ENCODE measurements at places on chromosomes 7 and 10.

GRCh38 chr10:57395923-57396322 lies 871.8 kb downstream of the IPMK start:
- DNase-seq = no peak

GRCh38 chr7:13920053-13920697 lies 69.3 kb downstream of the ETV1 start:
- DNase-seq = no peak

DNA sequence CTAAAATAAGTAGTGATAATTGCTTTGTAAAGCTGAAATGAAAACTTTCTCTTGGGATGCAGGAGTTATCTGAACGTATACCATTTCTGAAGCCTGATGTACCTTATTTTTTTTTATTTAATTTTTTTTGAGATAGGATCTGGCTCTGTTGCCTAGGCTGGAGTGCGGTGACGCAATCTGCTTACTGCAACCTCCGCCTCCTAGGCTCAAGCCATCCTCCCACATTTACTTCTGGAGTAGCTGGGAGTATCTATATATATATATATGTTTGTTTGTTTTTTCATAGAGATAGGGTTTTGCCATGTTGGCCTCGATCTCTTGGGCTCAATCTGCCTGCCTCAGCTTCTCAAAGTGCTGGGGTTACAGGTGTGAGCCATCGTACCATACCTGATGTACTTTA lies 2.4 kb downstream of the PMPCB start:
- no peak for DNase-seq

DNA sequence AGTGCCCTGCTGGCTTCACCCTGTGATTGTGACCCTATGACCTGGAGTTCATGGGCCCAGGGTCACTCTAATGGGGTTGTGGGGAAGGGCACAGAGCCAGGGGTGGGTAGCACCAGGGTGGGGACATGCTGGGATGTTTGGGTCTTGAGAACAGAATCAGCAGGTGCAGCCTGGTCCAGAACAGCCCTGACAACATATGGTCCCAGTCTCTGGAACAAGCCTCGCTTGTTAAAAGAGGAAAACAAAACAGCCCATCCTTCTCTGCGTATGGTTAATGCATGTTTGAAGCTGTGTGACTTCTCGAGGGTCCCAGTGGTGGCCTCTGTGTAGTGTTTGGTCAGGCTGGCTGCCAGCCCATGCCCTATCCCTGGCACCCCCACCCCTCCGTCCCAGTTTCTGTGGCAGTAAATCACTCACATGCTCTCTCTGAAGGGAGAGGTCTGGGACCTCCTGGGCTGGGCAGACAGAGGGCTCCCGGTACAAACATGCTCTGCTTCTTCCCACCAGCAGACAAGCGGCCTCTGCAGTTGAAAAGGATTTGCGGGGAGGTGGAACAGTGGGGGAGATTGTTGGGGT lies 79.4 kb downstream of the FAM241B start:
- DNase-seq = no peak

- DNase-seq = peak; percentile 60
Observed at GRCh38 chr7:38105874-38106483, 72.1 kb upstream of the STARD3NL start.

DNA sequence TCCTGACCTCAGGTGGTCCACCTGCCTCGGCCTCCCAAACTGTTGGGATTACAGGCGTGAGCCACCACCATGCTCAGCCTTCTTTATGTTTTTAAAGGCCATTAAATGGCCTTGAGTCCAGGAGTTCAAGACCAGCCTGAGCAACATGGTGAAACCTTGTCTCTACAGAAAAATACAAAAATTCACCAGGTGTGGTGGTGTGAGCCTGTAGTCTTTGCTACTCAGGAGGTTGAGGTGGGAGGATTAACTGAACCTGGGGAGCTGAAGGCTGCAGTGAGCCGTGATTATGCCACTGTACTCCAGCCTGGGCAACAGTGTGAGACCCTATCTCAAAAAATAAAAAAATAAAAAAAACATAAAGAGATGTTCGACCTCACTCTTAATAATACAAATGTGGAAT lies 11.0 kb downstream of the SMO start:
- no peak for DNase-seq

GRCh38 chr7:36441344-36442022 lies 51.8 kb downstream of the ANLN start:
- DNase-seq = no peak

DNA sequence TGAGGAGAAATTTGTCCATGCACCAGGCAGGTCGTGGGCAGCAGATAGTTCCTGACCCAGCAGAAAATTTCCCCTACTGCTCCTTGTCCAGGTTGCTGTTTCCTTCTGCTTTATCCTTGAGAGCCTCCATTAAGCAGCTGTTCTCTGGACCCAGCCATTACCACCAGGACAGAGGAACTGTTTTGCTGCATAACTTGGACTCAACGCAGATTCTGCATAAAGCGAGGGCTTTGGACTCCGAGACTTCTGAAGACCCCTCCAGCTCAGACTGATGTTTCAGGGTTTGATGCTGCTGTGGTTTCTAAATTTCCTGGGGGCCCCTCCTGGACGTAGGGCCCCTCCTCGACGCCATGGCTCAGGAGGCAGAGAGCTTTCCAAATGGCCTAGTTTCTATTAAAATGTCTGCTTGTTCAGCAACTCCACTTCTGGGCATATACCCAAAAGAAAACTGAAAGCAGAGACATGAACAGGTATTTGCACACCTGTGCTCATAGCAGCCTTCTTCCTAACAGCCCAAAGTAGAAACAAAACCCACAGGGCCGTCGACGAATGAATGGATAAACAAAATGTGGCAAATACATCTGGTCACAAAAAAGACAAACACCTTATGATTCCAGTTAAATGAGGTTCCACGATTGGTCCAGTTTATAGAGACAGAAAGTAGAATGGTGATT lies 28.3 kb upstream of the LMTK2 start:
- no peak for DNase-seq

DNA sequence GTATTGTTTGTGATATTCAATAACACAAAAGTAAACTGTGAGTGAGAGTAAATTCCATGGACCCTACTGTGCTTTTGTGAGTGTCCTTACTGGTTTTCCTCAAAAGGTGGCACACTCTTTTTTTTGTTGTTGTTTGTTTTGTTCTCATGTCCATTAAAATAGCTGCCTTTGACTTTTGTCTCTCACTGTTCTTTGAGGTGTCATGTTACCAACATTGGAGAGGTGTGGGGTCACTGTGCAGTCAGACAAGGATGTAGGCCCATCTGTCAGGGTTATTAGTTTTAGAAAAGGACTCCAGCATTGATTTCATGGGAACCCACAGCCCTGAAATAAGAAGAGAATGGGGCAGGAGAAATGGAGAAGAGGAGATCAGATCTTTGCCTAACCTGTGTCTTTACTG lies 383.1 kb downstream of the SORCS3 start:
- no peak for DNase-seq

DNA sequence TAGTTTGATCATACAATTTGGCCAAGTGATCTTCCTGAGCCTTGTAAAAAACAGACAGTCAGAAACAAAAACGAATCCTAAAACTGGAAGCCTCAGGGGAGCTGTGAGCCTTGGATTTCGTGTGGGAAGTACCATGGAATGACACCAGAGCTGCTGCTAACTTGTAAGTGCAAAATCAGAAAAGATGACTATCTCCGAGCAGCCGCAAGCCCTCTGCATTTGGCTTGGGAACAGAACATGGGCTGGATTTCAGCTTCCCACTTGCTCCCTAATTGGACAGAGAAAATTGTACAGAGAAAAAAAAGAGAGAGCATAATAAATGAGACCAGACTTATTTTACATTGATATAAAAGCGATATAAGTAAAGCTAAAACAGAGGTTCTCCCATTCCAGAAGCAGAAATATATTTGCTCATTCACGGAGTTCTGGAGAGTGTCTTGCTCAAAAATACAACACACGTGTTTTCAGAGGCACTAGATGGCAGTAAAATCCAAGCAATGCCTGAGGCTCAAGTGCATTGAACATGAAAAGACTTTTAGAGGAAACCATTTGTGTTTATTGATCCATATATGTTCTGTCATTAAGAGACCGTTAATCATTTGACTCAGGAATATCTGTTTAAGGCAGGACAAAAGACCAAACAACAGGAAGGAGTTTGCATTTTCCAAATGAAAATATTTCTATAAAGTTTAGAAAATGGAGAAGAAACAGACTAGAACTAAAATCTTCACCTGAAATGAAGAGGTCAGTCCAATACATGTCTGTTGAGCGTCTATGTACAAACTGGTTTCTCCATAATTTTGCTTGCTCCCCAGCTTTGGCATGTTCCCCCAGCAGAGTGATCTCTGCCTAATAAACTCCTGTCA lies 78.3 kb upstream of the SLC26A5 start:
- DNase-seq = peak; percentile 22

- DNase-seq = no peak
Observed at GRCh38 chr7:37434529-37434928, 14.1 kb downstream of the ELMO1 start.

DNA sequence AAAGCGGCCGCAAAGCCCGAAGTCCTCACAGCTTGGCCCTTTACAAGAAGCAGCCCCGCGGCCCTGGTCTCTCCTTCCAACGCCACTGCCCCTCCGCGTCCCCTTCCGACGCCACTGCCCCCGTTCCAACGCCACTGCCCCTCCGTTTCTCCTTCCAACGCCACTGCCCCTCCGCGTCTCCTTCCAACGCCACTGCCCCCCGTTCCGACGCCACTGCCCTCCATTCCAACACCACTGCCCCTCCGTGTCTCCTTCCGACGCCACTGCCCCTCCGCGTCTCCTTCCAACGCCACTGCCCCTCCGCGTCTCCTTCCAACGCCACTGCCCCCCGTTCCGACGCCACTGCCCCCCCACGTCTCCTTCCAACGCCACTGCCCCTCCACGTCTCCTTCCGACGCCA lies 33.1 kb downstream of the AP5Z1 start:
- no peak for DNase-seq

DNA sequence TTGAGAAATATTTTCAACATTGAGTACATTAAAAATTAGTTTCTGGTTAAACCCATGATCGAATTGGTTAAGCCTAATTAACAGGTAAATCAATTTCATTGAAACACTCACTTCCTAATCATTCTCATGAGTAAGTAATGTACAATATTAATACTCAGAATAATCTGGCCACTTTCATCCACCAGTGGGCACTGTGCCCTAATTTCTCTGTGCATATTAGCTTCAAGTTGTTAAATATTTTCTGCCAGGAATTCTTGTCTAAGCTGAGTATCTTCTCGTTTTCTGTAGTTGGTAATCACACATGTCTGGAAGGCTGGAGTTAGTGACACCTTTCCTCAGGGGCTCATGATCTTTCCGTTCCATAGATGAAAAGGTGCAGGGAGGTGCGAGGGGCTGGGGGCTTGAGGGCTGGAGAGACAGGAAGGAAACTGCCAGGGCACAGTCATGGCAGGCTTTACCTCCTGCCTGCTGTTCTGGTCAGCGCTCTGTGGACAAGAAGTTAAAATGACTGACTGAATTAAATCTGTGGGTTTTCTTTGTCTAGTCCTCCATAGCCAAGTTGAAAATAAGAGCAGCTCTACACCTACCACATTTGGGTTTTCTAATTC lies 71.9 kb downstream of the WIPF3 start:
- peak; percentile 79 for DNase-seq

DNA sequence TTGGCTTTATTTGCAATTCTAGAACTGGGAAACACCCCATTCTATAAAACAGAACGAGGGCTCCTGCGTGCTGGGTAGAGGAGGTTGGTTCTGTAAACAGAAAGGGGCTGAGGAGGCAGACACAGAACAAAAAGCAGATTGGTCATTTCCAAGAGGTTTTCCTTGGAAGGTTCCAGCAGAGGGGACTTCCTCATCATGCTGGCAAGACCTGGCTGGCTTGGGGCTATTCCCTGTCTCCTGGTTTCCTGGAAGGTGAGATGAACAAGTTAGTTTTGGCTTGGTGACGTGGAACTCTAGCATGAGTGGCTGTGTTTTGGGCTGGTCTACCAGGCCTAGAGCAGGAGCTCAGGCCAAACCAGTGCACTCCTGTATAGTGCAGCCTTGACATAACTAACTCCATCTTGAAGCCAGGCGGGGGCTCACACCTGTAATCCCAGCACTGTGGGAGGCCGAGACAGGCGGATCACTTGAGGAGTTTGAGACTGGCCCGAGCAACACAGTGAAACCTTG lies 26.1 kb upstream of the DNAJB6 start:
- no peak for DNase-seq

DNA sequence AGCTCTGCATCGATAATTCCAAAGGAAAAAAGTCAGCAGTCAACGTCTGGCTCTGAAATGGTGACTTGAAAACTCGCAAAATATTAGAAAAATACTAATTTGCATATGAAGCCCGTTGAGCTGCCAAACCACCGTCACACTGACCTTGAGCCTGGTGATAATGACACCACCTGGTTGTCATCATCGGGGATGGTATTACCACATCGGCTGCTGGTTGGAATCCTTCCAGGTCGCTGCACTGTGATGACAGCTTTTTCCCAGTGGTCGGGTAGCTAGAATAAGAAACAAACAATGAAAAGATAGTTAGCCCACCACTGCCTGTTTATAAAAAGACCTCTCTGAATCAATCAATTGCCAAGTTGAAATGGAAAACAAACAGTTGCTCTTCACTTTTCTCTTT lies 41.6 kb downstream of the LAMB1 start:
- no peak for DNase-seq

- no peak for DNase-seq
Observed at GRCh38 chr7:129889133-129889844, 63.5 kb downstream of the UBE2H start.

DNA sequence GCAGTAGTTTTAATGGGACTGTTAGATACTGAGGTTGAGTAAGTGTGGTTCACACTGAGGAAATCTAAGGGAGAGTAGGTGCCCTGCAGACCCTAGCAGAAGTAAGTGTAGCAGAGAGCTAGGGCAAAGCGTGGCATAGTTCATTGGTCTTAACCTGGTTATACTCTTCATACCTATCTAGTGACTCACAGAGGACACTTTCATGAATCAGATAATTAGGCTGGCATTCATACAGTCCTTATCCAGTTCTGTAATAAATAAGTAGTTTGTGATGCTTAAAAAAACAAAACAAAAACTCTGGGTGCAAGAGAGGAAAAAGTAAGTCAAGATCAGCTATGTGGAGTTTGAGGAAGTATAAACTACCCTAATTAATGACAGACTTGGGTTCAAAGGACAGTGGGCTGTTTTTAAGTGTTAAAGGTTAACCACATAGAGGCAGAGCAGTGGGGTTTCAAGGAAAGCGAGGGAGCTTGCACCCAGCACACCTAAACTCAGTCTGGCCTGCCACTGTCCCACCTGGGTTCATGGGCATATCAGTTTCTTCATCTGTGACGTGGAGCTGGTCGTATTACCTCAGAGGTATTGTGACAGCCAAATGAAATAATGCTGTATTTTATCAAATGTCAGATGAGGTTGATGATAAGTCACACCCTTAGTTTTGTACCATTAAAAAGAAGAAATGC lies 27.1 kb downstream of the LMTK2 start:
- DNase-seq = peak; percentile 15

DNA sequence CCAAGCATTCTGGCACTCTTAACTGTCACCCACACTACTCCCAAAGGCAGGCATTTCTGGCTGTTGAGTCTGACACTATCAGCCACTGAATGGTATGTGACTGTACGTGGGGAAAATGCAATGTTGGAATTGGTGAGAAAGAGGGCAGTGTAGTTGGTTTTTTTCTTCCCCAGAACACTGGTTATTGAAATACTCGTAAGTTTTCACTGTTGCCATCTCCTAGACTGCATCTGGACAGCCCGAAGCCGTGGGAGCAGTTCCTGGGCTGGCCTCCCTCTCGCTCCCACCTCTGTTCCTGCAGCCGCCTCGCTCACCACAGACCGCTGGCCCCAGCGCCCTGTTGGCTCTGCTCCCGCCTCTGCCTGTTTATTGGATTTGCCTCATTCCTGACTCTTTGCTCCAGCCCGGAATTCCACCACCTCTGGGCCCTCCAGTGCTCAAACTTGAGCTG lies 5.7 kb downstream of the PLCE1 start:
- DNase-seq = no peak

GRCh38 chr7:140920745-140921144 lies 4.0 kb downstream of the BRAF start:
- DNase-seq = no peak

Data from hematopoietic multipotent progenitor cell treated with erythropoietin and hydrocortisone succinate and interleukin-3 and kit ligand, for 8 days (in vitro differentiated cells).